Right ventricle myocardium inferior (tissue), 1 donor: ENCODE measurements at places on chromosomes 2 and 18. TPM values are rescaled to one million over a fixed set of nuclear protein-coding genes. Genes with fewer than 3 reads are reported as not detected.

PMS1 gene
- 15.1 TPM for total RNA-seq

LOXHD1 gene
- total RNA-seq = 0.35 TPM

OR6B2 gene
- total RNA-seq = not detected

USP14 gene
- 48.7 TPM for total RNA-seq

FSIP2 gene
- total RNA-seq = 0.11 TPM

M1AP gene
- total RNA-seq = not detected

C2orf80 gene
- not detected for total RNA-seq

IL1RN gene
- total RNA-seq = 0.89 TPM
